Ureter (tissue), 1 donor: ENCODE measurements at places on chromosomes 1 and 21.
A peak's percentile ranks its signal among the peaks of the same experiment; 100 is the strongest.

GRCh38 chr1:221756830-221757551 lies 15.1 kb upstream of the DUSP10 start:
- DNase-seq = no peak

GRCh38 chr1:192539297-192540092 lies 36.1 kb upstream of the RGS1 start:
- no peak for DNase-seq

DNA sequence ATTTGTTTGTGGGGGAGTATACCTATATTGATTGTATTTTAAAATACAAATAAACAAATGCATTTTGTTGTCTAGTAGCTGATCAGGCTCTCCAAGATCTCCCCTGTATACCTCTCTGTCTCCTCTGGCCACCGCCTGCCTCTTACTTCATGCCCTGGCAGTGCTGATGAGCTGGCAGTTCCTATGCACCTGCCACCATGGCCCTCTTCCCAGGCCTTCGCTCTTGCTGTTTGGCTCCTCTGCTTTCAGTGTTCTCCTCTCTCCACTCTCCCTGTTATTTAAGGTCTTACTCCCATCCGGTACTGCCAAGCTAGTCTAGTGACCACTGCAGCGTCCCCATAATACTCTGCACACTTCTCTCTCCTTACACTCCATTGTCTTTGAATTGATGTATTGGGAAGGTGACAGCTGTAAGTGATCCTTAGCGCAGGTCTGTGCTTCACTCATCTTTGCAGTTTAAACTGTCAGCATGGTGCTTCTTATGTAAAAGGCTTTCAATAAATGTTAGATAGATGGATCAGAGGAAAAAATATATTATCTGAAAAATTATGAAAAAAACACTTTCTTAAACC lies 88.1 kb upstream of the ATP1A1 start:
- DNase-seq = no peak

DNA sequence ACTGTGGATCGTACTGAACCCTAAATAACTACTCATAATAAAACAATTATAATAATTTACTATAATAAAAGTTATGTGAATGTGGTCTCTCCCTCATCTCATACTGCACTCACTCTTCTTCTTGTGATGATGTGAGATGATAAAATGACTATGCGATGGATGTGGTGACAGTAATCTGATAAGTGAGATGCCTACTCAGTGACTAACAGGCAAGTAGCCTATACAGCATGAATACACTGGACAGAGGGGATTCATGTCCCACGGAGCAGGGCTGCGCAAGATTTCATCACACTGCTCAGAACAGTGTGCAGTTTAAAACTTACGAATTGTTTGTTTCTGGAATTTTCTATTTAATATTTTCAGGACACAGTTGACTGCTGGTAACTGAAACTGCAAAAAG lies 304.0 kb downstream of the DUSP10 start:
- no peak for DNase-seq

DNA sequence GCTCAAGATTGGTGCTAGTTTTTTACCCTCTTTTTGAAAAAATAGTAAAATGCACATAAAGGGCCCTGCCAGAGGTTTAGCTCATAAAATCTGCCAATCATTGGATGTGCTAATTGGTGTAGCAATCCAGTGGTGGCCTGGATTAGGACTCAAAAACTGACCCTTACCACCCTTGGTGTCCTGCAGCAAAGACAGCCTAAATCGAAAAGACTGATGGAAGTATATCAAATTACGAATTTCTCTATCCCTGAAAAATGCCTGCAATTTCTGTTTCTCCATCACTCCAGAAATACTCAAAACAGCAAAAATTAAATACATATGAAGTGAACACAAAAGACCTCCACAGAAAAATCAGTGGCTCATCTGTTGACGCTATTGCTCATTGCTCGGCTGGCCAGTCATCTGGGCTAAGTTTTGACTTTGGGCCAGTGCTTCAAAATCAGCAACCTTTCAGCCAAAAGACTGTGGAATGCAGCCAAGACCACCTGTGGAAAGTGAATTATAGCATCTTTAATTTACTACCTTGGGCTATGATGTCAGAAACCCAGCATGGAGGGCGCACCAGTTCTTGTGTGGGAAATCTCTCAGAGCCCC lies 30.0 kb downstream of the WLS start:
- no peak for DNase-seq

DNA sequence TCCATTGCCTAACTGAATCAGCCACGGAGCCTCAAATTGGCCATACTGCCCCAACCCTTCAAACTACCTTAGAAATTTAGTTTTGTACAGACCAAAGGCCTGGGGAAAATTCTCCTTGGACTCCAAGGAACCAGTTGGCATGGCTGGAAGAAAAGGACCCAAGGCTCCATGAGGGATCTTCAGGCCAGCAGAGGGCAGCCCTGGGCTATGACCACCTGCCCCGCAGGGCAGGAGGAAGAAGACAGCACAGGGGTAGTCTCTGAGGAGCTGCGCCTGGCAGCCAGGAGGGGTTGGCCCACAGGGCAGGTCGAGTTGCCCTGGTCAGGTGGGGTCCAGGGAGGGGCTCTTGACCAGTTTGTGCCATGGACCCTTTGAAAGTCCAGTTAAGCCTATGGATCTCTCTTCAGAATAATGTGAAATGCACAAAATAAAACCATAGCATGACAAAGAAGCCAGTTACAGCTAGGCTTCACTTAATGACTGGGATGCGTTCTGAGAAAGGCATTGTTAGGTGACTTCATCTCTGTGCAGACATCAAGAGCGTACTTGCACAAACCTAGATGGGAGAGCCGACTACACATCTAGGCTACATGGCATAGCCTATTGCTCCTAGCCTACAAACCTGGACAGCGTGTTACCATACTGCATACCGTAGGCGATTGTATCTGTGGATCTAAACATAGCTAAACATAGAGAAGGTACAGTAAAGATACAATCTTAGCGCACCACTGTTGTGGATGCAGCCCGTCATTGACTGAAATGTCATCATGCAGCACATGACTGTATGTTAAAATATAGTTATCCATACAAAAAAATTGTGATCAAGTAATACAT lies 26.1 kb downstream of the CACNA1S start:
- DNase-seq = no peak

DNA sequence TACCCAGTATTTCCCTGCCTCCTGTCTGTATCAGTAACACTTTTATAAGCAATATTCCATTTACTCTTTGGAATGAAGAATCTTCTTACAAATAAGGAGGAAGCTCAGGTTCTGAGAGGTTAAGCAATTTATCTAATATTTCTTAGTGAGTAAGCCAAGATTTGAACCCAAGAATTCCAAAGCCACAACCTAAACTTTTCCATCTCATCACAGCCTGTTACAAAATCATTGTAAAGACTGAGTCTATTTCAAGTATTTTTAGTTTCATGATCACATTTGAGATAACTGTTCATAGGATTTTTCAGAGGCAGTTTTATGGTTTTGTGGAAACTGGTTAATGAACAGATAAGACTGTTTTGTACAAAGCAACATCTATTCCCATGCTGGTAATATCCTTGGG lies 29.8 kb upstream of the HHAT start:
- no peak for DNase-seq

- DNase-seq = no peak
Observed at GRCh38 chr1:98429965-98430443, 231.5 kb upstream of the SNX7 start.

DNA sequence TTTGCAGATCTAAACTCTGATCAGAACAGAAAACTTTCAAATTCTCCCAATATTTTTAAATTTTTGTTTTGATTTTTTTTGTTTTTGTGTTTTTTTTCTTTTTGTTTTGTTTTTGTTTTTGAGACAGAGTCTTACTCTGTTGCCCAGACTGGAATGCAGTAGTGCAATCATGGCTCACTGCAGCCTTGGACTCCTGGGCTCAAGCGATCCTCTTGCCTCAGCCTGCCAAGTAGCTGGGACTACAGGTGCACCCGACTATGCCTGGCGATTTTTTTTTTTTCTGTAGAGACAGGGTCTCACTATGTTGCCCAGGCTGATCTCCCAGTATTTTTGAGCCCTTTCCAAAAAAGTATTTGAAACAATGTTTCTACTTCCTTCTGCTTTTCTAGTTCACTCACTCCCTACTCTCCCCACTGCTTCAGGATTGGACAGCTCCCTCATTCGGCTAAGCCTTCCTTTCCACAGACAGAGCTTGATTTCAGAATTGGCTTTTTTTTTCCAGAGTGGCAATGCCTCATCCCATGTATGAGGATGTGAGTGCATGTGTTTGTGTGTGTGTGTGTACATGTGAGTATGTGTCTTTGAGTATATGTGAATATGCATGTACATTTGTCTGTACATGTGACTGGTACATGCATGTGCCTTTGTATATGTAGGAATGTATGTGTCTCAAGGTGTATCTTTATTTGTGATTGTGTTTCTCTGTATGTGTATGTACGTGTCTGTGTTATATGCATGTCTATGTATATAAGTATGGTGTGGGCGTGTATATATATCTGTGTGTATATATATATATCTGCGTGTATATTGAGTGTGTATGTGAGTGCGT lies 11.9 kb downstream of the LHX4 start:
- DNase-seq = no peak

DNA sequence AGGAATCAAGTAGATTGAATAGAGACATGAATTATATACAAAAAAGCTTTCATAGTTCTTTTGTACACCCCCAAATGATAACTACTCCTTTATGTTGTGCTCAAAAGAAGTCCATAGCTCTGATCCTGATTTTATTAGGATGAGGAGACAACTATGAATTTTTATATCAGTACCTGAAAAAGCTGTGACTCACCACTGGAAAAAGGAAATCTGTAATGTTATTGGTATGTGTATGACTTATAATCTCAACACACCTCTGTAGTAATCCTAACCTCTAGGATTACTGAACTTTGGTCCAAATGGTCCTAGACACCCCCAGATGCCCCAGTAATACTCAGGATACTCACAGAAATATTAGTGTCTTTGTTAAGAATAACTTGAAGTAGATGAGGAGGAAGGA lies 10.2 kb downstream of the PRKAB2 start:
- DNase-seq = no peak

GRCh38 chr1:29504709-29505410 lies 268.5 kb downstream of the PTPRU start:
- no peak for DNase-seq

DNA sequence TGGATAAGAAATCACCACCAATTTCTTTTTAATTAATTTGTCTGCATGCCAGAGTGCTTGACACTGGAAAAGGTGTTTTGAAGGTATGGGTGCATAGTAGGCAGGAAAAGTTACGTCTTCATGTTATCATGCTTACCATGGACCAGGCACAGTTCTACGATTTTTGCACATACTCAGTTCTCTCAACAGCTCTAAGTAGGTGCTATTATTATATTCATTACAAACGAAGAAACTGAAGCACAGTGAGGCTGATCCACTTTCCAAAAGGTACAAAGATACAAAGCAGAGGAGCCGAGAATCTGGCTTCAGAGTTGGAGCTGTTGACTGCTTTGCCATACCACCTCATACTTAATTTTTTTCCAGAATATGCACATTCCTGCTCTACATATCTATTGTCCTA lies 306.4 kb downstream of the PBX1 start:
- no peak for DNase-seq

DNA sequence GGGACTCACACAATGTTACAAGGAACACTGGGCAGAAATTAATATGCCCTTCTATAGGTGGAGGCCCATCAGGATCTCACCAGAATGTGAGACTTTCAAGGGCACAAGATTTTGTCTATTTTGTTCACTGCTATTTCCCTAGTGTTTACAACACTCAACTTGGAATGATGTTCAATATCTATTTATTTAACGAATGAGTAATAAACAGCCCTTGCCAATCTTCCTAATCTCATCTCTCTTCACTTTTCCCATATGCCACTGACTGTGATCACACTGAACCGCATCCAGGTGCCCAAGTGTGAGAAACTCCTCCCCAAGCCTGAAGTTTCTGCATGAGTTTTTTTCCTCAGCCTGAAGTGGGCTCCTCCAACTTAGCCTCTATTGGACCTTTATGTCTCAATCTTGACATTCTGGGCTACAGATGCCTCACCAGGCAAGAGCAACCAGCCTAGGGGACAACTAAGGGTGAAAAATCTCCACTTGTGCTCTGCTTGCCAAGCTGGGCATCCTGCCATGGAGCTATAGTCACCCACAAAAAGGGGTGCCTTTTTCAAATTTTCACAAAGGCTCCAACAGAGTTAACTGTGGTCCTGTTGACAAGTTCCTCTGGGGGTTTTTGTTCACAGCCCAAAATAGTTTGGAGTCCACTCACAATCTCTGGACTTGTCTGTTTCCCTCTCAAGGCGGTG lies 105.6 kb downstream of the PLPP3 start:
- no peak for DNase-seq

- no peak for DNase-seq
Observed at GRCh38 chr21:40901691-40902090, 54.7 kb upstream of the DSCAM start.

GRCh38 chr1:97864615-97865014 lies 56.2 kb downstream of the DPYD start:
- DNase-seq = no peak

GRCh38 chr1:153357853-153358690 lies at the start of gene S100A9:
TSS of gene S100A9 (plus strand) at chr1:153357854. CDS start at chr1:153358284, 430 bp downstream.
- DNase-seq = peak; percentile 36

- DNase-seq = no peak
Observed at GRCh38 chr1:222046684-222047263, 304.9 kb upstream of the DUSP10 start.

DNA sequence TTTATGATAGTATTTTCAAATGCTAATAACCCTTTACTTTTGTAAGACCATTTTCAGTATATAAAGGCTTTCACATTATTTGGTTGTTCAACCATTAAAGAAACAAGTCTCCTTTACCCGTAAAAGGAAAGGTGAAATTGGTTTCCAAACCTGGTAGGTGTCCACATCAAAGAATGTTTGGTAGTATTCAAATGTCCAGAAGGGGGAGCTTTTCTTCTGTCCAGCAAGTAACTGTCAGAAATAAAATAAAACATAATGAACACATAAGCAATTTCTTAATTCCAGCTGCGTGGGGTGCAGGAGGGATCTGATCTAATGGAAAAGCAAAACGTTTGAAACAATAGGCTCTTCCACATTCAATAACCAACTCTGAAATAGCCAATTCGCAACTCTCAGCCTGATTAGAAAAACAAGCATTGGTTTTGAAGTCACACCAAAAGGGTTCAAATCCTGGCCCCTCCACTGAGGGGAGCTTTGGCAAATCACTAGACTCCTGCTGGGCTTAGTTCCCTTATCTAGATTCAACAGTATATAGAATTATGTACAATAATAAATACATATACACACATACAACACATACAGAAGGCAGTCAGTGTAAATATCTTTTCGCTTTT lies 11.0 kb downstream of the YIPF1 start:
- DNase-seq = no peak

GRCh38 chr1:58780411-58780810 lies 3.4 kb downstream of the JUN start:
- no peak for DNase-seq

- no peak for DNase-seq
Observed at GRCh38 chr1:12104417-12104816, 41.3 kb downstream of the TNFRSF8 start.

GRCh38 chr1:209808059-209808581 lies 2.2 kb upstream of the IRF6 start:
- DNase-seq = peak; percentile 59

DNA sequence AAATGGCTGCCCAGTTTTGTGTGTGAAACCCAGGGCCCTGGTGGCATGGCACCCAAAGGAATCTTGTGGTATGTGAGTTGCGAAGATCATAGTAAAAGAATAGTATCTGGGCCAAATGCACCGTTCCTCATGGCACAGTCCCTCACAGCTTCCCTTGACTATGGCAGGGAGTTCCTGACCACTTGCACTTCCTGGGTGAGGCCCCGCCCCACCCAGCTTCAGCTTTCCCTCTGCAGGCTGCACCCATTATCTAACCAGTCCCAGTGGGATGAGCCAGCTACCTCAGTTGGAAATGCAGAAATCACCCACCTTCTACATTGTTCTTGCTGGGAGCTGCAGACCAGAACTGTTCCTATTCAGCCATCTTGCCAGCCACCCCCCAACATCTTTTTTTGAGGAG lies 63.0 kb downstream of the SLC5A9 start:
- no peak for DNase-seq
